ENCODE measurements at places on chromosomes 12 and 14.

DNA sequence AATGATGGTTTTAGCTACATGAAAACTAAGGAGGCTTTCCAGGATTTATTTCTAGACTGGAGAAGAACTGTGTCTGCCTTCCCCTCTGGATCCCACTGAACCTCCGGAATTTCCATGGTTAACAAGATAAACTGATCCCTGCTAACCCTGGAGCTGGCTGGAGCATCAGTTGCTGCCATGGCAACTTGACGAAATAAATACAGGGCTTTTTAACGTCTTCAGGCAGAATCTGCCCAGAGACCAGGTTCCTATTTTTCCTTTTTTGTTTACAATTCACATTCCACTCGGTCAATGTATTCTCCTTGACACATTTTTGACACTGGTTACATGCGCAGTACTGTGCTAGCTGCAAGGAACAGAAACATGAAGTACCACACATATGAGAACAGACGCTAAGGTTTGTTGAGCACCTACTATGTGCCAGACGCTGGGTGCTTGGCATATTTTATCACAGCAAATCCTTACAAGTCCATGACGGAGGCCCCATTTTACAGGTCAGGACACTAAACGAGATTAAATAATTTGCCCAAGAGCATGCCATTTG, 1.7 kb downstream of the C14orf132 start:
- no peak for DNase-seq

- DNase-seq = peak; percentile 69
Measured at GRCh38 chr12:6547987-6548386, 7.9 kb downstream of the IFFO1 start.

GRCh38 chr12:59620326-59620725, 24.5 kb downstream of the SLC16A7 start:
- DNase-seq = no peak

GRCh38 chr12:109735825-109736551, 22.4 kb downstream of the FAM222A start:
- no peak for DNase-seq

GRCh38 chr14:24194186-24194872, 912 bp downstream of the TM9SF1 start:
- DNase-seq = no peak

- DNase-seq = no peak
Measured at GRCh38 chr14:93925374-93925895, 1.7 kb upstream of the FAM181A start.

Data from AG08395 (cell line).